ENCODE measurements at places on chromosomes 4 and X.

DNA sequence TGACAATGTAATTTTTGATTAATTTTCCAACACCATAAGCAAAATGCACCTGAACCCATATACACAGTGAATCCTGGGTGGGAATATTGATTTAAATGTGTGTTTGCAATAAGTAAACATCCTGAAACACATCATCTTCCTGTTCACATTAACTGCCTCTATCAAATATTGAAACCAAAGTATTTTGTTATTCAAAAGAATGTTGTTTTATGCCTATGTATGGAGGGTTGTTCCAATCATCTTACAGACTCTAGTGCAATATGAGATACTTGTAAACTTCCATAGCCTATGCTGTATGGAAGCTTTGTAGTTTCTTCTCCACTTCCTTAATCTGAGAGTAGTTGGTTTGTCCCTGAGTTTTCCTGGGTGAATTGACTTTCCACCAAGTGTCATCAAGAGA is 105.4 kb upstream of the SLC7A11 start:
- no peak for DNase-seq

GRCh38 chr4:76579596-76580375 is 144.8 kb downstream of the SHROOM3 start:
- DNase-seq: no peak

GRCh38 chr4:44720371-44720770 is 6.0 kb downstream of the GNPDA2 start:
- DNase-seq: no peak

- DNase-seq: no peak
Measured at GRCh38 chrX:10514891-10515290, 105.5 kb downstream of the MID1 start.

GRCh38 chr4:3779509-3779908 is 13.3 kb downstream of the ADRA2C start:
- no peak for DNase-seq

- DNase-seq: no peak
Measured at GRCh38 chr4:106746451-106746850, 289.7 kb downstream of the DKK2 start.

- no peak for DNase-seq
Measured at GRCh38 chr4:145179281-145179860, 1.0 kb downstream of the OTUD4 start.
